ENCODE measurements at places on chromosomes 16 and 17. TPM values are rescaled to one million over a fixed set of nuclear protein-coding genes. Genes with fewer than 3 reads are reported as not detected.

ORC6 gene
- 3.7 TPM for total RNA-seq

OR1F1 gene
- total RNA-seq: not detected

PRR15L gene
- not detected for total RNA-seq

GRCh38 chr17:73423159-73423715, 111.4 kb upstream of the CDC42EP4 start:
- H3K4me3 ChIP-seq: no peak overlapping the region
- H3K36me3 ChIP-seq: no peaks in the 10 kb centered on the region
- H3K27ac ChIP-seq: no peak overlapping the region

DNA sequence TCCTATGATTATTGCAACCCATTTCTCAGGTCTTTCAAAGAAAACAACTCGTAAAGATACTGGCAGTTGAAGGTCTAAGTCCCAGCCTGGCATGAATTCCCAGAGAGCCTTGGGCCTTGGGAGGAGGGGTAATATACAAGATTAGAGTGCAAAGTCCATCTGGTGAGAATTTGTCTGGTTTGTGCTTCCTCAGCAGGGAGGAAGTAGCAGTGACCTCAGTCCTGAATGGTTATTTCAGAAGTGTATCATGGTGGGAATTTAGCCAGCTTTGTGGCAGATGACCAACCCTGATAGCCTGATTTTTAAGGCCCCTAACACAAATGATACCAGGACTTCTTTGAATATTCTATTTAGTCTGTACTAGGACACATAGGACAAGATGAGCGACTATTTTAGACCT, 151.2 kb upstream of the TBX2 start:
- no peaks in the 10 kb centered on the region for H3K4me1 ChIP-seq
- no peaks in the 10 kb centered on the region for H3K36me3 ChIP-seq
- no peaks in the 10 kb centered on the region for H3K27me3 ChIP-seq
- H3K4me3 ChIP-seq: no peak overlapping the region

GRCh38 chr17:81398176-81398831, 3.0 kb downstream of the BAHCC1 start:
- no peaks in the 10 kb centered on the region for H3K36me3 ChIP-seq
- peaks cover 60% of the 10 kb centered on the region for H3K4me1 ChIP-seq
- H3K27me3 ChIP-seq: peaks cover 75% of the 10 kb centered on the region
- no peak overlapping the region for H3K4me3 ChIP-seq
- H3K27ac ChIP-seq: no peak overlapping the region

- H3K27me3 ChIP-seq: no peaks in the 10 kb centered on the region
- DNase-seq: no peak
- H3K27ac ChIP-seq: no peak overlapping the region
- H3K4me1 ChIP-seq: no peaks in the 10 kb centered on the region
- H3K36me3 ChIP-seq: peaks cover 3% of the 10 kb centered on the region
Observed at GRCh38 chr16:75361936-75362335, 71.4 kb downstream of the CFDP1 start.

KRT24 gene
- total RNA-seq: not detected

DNA sequence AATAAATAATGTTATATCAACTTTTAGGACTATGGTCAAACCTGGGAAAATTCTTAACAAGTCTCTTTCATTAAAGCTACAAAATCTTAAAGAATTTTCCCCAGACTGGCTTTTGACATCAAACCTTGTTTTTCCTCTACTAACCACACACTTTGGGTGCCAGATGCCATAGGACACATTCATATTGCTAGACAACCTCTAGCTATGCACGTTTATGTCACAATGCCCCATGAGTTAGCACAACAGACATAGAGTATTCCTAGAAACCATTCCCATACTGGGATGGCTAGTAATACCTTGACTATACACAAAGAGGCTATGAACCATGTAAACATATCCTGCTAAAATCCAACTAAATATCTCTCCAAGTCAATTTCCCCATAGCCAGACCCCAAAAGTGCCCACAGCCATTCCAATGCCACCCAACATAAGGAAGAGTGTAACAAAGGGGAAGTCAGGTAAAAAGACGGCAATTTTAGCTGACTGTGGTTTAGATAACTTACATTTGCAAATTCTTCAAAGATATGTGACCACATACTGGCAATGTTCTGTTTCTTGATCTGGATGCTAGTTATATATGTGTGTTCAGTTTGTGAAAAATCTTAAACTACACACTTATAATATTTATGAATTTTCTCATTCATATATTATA, 23.4 kb downstream of the SMURF2 start:
- H3K27me3 ChIP-seq: no peaks in the 10 kb centered on the region
- no peak overlapping the region for H3K4me3 ChIP-seq
- H3K27ac ChIP-seq: no peak overlapping the region
- H3K4me1 ChIP-seq: peaks cover 26% of the 10 kb centered on the region

- peak; percentile 32 for DNase-seq
- H3K27me3 ChIP-seq: no peaks in the 10 kb centered on the region
- H3K4me1 ChIP-seq: peaks cover 25% of the 10 kb centered on the region
- H3K27ac ChIP-seq: no peak overlapping the region
- H3K36me3 ChIP-seq: no peaks in the 10 kb centered on the region
Observed at GRCh38 chr17:49193513-49194296, 16.7 kb downstream of the GNGT2 start.

ZNF205 gene
- total RNA-seq: not detected

PLEKHM1 gene
- 118 TPM for total RNA-seq

CSH1 gene
- total RNA-seq: not detected

- no peaks in the 10 kb centered on the region for H3K27me3 ChIP-seq
- DNase-seq: no peak
- peaks cover 30% of the 10 kb centered on the region for H3K4me1 ChIP-seq
- no peaks in the 10 kb centered on the region for H3K36me3 ChIP-seq
- H3K4me3 ChIP-seq: no peak overlapping the region
Observed at GRCh38 chr17:77358801-77359200, 218.0 kb downstream of the SEC14L1 start.

CCL8 gene
- total RNA-seq: not detected

All from CD4-positive, alpha-beta T cell (primary cell).